Stimulated activated CD8-positive, alpha-beta memory T cell treated with anti-CD3 and anti-CD28 coated beads, Interleukin-15, amount 100 ng/mL, for 24 hours (primary cell): ENCODE measurements at places on chromosomes 6 and 20.

DNA sequence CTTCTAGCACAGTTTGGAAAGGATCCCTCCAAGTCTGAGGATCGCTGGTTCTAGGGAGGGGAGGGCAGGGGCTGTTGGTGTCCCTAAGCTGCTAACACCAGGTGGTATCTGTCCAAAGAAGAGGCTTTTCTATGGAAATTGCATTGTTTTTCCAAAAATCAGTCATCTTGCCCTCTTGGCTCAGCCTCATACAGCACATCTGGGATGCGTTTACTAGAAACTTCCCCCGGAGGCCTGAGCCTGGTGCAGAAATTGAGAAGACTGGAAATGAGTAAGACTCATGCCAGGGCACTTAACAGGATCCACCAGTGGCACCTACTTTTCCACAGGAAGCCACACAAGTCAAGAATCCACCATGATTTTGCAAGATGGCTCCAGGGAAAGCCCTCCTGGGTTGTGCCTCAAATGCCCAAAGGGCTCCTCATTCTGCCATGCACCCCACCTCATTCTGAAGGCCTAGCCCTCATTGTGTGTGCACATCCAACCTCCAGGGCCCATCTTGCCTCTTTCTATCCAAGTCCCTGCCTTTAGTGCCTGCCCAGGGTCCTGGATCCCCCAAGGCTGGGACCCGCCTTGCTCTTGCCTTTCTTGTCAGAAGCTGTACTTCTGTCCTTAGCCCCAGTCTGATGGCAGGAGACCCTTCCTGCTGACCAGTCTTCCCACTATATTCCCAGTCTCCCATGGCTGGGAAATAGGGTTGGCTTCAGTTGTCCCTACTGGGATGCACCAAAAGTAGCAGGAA is 97.6 kb downstream of the MRPL14 start:
- DNase-seq, result no peak

DNA sequence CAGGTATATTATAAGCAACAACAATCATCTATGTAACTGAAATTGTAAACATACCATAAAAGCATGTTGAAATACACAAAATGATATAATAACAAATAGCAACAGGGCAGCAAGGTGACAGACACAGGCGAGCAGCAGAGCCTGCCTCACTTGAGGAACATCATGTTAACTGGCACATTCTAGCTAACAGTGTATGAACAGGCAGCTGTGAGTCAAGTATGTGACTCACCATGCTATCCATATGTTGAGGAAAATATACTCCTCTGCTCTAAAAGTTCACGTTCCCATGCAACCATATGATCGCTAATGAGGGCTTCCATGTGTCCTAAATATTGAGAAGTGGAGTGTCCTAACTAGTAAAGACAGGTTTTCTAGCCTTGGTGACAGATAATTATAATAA is 18.4 kb downstream of the SERAC1 start:
- no peak for DNase-seq

DNA sequence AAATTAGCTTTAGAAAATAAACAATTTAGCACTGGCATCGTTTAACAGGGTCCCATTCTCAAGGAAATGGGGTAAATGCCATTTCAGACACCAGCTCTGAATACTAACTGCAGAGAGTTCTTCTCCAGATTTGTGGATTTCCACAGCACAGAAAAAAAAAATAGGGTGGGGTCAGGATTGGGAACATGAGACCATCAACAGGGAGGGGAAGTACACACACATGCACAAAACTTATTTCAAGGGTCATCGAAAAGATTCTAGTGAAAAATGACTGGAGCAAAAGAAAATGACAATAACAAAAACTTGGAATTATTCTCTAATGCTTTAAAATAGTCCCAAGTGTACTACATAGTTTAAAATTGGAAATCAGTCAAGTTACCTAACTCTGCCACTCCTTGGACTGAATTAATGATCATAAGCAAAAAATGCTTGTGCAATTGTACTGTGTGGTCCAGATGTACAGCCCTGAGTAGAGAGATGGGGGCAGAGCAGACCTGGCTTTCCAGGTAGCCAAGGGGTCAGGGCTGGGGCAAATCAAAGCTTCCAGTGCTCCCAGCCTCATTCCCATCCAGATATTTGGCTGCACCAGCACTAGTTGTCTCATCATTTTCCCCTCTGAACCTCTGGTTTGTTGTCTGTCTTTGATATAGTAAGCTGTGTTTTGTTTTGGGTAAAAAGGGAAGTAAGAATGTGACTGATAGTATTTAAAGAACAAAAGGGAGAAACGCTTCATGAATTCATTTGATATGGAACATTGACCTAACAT is 152.4 kb downstream of the SOBP start:
- no peak for DNase-seq

DNA sequence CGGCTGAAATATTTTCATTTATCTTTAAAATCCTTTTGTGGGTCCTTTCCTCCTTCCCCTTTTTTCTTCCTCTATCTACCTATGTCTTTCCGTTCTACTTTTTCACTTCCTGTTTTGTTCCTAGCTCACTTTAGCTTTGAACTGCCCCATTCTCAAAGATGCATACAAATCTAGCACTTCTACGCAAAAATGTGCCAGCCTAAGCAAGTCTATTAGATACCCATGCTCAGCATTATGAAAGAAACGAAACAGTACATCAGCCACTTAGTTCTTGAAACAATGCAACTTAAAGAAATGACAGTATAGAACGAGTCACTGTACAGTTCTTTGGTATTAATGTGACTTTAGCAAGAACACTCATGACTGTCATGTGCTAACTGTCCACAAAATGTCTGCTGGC is 47.3 kb upstream of the MARCKS start:
- no peak for DNase-seq

GRCh38 chr6:2977799-2978590 is 6.6 kb upstream of the SERPINB6 start:
- DNase-seq, result no peak

DNA sequence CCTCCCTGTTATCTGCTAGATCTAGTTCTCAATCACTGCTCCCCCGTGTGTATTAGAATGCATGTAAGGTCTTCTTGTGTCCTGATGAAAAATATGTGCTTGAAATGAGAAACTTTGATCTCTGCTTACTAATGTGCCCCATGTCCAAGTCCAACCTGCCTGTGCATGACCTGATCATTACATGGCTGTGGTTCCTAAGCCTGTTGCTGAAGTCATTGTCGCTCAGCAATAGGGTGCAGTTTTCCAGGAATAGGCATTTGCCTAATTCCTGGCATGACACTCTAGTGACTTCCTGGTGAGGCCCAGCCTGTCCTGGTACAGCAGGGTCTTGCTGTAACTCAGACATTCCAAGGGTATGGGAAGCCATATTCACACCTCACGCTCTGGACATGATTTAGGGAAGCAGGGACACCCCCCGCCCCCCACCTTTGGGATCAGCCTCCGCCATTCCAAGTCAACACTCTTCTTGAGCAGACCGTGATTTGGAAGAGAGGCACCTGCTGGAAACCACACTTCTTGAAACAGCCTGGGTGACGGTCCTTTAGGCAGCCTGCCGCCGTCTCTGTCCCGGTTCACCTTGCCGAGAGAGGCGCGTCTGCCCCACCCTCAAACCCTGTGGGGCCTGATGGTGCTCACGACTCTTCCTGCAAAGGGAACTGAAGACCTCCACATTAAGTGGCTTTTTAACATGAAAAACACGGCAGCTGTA is 73.4 kb downstream of the PTPN1 start:
- no peak for DNase-seq

GRCh38 chr6:117387454-117387974 is 38.2 kb downstream of the ROS1 start:
- no peak for DNase-seq

DNA sequence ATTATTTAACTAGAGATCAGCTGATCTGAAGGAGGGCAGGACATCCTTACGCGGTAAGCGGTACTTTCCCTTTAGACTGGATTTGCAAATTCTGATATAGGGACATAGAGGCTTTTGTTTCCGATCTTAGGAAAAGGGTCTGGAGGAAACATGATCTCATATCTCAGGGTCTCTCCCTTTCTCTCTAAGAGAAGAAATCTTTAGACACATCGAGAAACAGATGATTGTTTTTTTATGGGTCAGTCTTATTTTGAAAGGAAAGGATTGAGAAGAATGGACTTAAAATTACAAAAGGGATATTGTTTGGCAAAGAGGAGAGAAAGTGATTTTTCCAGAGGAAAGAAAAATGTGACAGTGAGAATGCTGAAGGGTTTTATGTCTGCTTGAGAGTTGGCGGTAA is 83.9 kb upstream of the OGFRL1 start:
- no peak for DNase-seq

DNA sequence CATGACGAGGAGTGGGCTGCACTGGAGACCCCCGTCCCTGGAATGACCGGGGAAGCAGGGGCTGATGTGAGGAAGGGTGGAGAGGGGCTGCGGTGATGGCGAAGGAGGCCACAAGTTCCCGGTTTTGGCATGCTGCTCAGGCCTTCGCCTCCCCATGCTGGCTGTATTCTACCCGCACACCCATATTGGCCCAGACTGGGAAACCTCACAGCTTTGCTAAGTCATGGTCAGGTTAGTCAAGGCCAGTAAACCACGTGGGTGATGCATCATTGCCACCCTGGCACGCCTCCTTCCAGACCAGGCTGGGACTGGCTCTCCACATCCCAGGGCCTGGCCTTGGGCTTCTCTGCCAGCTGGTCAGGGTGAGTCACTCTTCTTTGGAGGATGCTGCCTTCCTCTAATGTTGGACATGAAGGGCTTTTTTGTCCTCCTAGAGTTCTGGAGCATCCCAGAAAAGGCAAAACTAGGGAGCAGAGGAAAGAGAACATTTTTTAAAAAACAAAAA is 53.8 kb downstream of the PCNA start:
- DNase-seq, result no peak

DNA sequence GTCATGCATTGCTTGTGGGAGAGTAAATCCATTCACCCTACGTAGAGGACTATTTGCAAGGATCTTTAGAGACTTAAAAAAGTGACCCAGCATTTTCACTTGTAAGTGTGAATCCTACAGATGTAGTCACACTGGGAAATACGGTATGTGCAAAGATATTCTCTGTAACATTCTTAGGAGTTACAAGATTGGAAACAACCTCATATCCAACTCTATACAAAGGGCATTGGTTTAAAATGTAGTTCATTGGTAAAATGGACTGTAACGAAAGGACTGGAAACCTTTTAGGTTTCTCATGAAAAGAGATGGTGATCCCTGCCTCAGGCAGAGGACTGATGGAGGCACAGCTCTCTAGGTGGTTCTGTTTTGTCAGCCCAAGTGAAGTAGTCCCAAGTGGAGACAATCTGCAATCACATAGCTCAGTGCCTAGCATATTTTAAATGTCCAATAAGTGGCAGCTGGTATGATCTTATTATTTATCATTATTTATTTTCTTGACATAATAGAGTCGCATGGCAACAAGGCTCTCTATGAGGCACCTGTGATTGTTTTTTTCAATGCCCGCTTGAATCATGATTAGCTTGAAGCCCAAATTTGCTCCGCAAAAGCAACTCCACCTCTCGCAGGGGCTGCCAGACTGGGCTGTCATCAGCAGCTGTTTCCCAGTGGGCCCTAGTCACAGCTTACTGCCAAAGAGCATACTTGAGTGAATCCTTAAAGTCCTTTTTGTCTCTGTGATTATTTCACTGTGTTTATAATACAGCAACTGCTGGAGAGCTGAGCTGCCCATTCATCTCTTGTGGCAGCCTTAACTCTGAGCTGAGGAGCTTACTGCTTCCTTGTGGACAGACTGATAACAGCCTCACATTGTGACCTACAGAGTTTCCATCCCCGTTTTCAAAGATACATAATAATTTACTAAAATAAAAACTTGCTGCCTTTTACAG is 19.8 kb upstream of the ENPP1 start:
- no peak for DNase-seq

- DNase-seq, result no peak
Observed at GRCh38 chr6:26493258-26493657, 6.8 kb upstream of the BTN1A1 start.

- DNase-seq, result no peak
Observed at GRCh38 chr6:88662163-88662580, 301.2 kb downstream of the RNGTT start.

DNA sequence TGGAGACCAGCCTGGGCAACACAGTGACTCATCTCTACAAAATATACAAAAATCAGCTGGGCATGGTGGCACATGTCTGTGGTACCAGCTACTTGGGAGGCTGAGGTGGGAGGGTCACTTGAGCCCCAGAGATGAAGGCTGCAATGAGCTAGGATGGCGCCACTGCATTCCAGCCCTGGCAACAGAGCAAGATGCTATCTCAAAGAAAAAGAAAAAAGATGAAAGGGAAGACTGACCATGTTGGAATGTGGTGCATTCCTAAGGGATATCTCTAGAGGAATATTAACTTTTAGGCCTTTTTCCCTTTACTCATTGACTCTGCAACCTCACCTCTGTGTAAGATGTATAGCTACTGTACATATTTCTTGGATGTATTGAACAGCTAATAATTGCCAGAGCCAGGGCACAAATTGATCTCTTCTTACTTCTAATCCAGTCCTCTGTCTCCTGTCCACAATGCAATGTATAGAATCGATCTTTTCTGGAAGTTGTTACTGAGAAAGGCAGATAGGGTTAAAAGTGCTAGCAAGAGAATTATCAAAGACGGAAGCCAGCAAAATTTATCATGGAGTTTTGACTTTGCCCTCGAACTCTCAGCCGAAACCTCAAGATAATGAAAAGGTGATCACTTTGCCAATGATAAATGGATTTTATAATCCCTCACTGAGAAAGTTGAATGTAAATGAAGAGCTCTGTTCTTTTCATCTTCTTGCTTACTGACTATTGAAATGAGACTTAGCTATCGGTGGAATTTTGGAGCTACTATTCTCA is 46.3 kb downstream of the GCNT2 start:
- no peak for DNase-seq
